Activated T-cell treated with anti-CD3 and anti-CD28 coated beads for 48 hours (primary cell): ENCODE measurements at places on chromosomes 2 and 18.

DNA sequence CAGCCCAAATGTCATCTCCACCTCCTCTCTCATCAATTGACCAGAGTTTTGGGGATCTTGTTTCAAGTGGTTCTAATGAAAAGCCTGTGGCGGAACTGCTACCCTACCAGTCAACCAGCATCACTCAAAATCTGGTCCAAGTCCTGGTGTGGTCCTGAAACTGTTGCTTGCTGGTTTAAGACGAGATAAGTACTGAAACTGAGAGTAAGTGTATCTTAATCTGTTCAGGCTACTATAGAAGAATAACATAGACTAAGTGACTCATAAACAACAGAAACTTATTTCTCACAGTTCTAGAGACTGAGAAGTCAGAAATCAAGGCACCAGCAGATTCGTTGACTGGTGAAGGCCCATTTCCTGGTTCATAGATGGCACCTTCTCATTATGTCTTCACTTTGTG is 879 bp upstream of the GALNT5 start:
- DNase-seq, result peak; percentile 33

DNA sequence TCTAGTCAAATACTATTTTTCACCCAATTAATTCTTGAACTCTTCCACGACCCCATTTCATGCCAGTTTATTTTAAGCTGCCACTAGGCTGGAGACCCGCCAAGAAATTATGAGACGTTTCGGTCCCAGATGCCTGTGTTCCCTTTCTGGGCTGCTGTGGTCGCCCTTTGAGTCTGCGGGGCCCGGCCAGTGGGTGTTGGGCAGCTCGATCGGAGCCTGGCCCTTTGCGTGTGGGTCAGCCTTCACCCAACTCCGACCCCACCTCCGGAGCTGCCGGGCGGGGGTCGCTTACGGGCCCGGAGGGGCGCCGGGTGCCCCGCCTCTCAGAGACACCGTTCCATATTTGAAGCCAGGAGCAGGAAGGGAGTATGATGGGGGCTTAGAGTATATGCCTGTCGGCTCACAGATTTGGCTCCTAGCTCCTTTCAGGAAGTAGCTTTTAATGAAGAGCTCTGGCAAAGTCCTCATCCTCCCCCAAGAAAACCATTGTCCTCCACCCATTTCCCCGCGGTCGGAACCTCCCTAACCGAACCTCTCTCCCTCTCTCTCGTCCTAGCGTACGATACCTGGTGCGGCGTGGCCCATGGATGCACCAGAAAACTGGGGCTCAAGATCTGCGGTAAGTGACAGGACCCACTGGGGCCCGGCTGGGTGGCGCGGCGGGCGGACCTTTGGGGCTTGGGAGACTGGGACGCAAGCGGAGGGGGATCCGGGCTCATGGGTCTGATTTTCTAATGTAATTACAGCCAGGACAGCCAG is 5.0 kb downstream of the GAD1 start:
- DNase-seq, result no peak

DNA sequence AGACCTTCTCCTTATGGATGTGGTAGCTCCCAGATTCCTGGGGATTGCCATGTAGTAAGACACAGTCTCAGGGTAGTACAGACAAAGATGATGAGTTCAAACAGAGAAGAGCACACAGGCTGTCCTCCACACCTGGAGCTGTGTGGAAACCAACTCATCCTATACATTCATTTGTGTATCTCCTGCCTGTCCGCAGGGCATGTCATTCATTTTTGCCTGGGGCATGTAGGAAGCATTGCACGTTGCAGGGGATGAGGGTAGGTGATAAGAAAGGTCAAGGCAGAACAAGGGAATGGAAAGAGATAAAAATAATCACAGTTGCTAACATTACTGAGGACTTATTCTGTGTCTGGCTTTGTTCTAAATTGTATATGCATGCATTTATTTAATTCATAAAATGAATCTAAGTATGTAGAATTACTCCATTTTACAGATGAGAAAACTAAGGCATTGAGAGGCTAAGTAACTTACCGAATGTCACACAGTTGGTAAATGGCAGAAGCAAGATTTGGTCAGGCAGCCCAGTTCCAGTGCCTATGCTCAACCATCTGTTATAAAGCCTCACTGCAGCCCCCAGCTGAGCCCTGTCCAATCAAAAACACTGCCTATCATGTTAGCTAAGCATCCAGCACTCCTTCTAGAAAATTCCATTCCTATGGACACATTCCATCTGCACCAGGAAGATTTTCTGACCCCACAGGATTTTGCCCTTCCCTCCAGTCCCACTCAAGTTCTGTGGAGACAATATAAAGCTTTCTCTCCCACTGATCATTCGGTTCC is 81.0 kb downstream of the SUMO1 start:
- DNase-seq, result no peak

- DNase-seq, result no peak
Observed at GRCh38 chr2:228065686-228066085, 115.8 kb downstream of the SPHKAP start.

DNA sequence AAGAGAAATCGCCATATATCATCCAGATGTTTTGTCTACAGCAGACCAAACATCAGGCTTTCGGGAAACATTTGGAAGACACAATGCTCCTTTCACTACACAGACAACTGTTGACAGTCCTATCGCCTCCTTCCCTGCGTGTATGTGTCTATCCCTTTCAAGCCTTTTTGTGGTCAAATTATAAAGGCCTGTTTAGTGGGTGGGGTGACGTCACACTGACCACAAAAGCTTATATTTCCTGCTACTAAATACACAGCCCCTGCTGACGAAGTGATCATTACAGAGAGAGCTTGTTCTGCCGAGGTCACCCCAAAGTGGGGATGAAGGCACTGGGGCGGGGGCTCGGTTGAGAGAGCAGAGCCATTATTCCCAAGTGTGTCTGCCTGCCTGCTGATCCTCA is 302.7 kb upstream of the TNP1 start:
- DNase-seq, result peak; percentile 15

GRCh38 chr18:73124175-73124574 is 256.4 kb upstream of the NETO1 start:
- no peak for DNase-seq

- no peak for DNase-seq
Observed at GRCh38 chr2:19355931-19356544, 2.4 kb downstream of the OSR1 start.

GRCh38 chr18:62368100-62368499 is 43.0 kb downstream of the TNFRSF11A start:
- no peak for DNase-seq

GRCh38 chr2:223563462-223563861 is 38.7 kb downstream of the SCG2 start:
- no peak for DNase-seq

GRCh38 chr18:59008302-59008974 is 131.2 kb upstream of the SEC11C start:
- DNase-seq, result no peak

DNA sequence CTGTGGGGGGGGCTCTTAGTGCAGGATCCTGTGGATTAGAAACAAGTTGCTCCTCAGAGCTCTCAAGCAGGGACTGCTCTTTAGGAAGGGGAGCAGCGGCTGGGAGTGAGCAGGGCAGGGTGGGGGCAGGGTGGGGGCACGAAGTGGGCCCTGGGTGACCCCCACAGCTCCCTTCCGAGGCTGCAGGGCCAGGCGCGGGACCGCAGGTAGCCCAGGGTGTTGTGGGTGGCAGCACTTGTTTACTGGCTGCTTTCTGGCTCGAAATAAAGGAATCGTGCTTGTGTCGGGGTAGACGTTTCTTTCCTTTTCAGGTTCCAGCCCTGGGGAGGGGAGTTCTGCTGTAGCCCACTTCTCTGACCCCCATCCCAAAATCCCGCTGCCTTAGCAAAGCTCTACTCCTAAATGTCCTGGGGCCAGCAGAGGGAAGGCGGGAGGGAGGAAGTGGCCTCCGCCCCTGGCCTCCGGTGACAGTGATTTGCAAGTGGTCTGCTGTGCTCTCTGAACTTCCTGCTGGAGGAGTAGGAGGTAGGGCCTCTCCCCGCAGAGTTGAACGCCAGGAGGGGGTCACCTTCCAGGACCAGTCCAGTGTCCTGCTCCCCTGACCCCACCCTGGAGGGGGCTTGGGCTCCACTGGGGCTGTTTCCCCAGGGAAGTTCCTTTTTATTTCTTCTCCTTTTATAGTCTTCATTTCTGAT is 8.3 kb downstream of the NEU4 start:
- DNase-seq, result no peak

DNA sequence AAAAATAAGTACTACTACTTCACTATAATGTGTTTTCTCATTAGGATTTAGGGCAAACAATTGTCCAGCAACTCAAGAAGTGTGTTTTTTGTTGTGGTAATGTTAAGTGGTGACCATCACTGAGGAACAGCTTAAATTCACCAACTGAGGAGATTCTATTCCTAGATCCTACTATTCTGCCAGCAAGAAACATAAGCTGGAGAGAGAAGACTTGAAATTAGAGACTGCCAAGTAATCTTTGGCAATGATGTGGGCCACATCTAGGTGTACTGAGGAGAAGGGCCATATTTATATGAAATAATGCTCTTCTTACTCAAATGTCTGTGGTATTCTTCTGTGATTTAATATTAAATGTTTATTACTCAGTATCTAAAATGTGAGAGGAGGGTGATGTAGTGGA is 44.3 kb upstream of the MSTN start:
- no peak for DNase-seq

DNA sequence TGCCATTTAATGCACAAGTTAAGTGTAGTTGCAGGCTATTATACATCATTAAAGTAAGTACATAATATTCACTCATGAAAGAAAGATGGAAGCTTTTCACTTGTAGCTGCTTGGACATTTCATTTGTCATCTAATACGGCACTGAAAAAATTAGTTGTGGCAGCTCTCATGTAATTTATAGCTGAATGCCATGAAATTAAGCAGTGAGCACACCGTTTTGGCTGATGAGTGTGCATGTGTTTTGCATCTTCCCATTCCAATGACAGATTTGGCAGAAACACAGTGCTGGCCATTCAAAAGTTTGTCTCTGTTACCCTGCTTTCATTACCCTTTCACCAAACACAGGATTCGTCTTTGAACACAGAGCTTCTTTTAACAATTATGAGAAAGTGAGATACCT is 174.0 kb downstream of the PTGR3 start:
- DNase-seq, result no peak

DNA sequence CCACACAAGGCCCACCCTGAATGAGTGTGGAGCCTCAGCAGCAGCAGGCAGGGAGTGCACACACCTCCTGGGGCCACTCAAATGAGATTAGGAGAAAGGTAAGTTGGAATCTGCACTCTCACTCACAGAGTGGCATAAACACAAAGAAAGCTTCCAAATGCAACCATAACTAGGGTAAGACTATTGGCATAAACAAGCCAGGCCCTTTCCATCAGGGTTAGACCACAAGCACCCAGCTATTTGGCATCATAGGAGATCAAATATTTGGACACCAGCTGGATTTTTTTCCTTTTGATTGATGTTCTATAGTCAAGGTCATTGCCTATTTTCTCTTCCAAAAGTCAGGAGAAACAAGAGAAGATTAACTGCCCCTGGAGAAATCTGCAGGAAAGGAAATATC is 471.5 kb downstream of the TXNL1 start:
- DNase-seq, result no peak

DNA sequence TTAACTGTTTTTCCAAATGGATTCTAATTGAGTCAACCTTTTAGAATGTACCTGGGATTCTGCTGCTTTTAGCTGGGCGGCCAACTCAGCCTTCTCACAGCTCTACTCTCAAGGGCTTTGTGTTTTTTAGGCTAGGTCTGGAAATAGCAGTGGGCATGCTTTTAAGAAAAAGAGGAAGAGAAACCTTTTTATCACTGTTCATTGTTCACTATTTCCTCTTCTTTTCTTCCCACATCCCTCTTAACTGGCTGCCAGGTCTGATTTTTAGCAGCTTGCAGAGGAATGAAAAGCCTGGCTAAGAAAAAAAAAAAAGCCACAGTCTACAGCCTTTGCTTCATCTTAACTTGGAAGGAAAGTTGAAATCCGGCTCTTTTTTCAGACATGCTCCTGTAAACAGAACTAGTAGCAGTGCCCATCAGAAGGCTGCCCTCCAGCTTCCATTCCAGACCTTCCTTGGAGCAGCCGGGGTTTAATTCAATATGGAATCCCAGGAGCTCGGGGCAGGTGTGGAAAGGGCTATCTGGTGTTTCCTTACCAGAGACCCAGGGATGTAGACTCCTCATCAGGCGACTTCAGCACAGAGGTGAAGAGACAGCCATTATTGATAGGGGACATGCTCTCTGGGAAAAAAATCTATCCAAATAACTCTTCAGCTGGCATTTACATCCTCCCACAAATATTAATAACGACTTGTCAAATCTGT is 230.7 kb downstream of the MYO3B start:
- no peak for DNase-seq

- DNase-seq, result no peak
Observed at GRCh38 chr18:27138079-27138478, 47.0 kb downstream of the CHST9 start.

- no peak for DNase-seq
Observed at GRCh38 chr18:9897129-9897528, 11.4 kb downstream of the TXNDC2 start.

- no peak for DNase-seq
Observed at GRCh38 chr2:125086313-125087184, 1061.5 kb downstream of the CNTNAP5 start.

- no peak for DNase-seq
Observed at GRCh38 chr18:24372279-24372872, 25.2 kb downstream of the OSBPL1A start.

DNA sequence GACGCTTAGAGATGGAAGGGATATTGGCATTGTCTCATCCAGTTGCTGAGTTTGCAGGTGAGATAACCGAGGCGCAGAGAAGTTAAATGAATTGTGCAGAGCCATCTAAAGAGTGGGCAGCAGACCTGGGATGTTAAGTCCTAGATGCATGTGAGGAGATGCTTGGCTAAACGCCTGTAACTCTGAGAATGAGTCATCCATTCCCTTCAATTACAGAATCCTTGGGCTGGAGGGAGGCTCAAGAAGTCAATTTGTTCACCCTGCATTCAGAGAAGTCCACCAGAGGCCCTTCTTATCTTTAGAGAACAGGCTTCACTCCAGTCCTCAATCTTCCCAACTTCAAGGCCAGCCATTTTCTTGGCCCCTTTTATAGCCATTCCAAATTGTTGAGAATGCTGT is 1.6 kb downstream of the EHD3 start:
- DNase-seq, result no peak

- DNase-seq, result no peak
Observed at GRCh38 chr18:72601481-72601880, 57.3 kb upstream of the CBLN2 start.

- DNase-seq, result no peak
Observed at GRCh38 chr2:240589850-240590525, 3.5 kb downstream of the CAPN10 start.

GRCh38 chr2:17317439-17317976 is 200.7 kb downstream of the RAD51AP2 start:
- DNase-seq, result no peak

DNA sequence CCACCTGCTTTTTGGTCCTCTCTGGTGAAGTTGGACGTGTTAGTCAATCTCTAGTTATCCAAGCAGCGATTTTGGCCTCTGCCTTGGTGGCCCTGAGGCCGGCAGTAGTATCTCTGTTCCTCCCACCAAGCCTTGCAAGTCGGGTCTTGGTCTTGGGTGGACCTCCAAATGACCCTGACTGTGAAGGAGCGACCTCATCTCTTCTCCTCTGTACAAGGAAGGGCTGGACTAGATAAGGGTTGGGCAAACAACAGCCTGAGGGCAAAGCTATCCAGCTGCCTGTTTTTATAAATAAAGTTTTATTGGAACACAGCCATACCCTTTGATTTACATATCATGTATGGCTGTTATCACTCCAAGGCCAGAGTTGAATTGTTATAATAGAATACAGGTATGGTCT is 74.6 kb upstream of the FOSL2 start:
- no peak for DNase-seq
